ENCODE measurements at places on chromosomes 3 and 15.

DNA sequence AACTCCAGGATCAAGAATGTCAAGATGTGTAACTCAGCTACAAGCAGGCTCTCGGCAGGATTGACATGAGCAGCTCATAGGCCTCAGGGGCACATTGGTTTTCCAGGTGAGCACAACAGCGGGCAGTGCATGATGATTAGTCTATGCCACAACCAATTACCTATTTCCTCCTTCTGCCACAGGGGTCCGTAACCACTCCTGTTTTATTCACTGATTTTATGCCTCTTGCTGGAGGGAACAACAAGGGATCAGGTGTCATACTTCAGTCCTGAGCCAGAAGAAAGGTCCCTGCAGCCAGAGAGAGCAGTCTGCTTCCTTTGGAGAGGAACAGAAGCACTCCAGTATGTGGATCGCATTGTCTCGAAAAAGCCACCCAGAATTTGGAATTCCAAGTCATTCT is 35.1 kb upstream of the PTPRG start:
- no peak for DNase-seq

DNA sequence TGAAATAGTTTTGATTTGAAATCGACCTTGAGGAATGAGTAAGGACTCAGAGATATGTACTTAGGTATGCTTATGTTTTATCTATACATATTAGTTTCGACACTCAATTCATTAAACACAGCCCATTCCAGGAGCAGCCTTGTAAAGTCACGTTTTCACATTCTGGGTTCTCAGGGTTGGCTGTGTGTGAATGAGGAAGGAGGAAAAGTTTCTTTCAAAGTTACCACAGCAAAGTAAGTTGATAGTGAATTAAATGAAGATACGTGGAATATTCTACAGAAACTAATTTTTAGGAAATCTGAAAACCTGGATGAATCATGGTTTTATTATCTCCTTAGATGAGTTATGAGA is 133.5 kb downstream of the C3orf38 start:
- no peak for DNase-seq

DNA sequence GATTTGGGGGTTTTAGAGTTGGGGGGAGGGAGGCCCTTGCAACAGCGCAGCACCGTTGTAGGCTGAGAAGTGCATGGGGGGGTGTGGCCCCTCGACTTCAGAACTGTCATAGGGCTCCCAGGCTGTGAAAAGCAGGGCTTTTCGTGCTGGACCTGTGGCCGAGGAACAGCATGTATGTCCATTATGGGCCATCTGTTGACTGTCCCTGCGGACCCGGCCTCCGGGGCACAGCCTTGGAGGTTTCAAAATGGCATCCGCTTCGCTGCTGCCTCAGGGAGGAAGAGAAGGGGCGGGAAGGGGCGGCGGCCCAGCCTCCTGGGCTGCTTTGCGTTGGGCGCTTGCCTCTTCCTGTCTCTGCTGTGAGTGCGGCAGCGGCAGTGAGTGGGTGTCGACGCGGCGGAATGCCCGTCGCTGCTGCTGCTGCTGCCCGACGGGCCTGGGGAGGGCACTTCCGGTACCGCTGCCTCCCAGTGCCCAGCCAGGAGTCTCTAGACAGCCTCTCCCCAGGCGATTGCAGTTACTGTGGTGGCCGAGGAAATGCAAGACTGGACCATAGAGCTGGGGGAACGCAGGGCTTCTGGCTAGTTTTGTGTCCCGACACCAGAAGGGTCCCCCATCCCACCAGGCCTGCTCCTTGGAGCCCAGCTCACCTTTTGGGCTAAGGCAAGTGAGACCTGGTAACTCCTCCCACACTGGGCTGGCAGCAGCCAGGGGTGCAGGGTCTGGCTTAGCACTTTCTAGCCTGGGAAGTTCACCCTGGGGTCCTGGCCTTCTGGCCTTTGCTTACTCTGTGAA is 1.9 kb downstream of the GNAI2 start:
- DNase-seq: no peak

DNA sequence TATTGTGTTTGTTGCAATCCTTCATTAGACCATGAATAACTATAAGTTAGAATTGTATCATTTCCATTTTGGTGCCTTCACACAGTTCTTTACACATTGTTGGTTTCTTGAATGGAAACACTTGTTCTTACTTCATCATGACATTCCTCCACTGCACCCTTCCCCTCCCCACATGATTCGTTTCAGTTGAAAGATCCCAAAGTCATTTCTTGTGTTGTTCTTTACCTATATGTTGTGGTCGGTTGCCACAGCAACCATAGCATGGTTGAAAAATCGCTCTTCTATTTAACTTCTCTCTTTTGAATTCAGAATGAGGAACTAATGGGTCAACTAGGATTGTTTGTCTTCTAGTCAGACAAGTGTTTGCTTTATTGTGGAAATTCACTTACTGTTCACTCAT is 103.3 kb downstream of the IL1RAP start:
- DNase-seq: no peak

DNA sequence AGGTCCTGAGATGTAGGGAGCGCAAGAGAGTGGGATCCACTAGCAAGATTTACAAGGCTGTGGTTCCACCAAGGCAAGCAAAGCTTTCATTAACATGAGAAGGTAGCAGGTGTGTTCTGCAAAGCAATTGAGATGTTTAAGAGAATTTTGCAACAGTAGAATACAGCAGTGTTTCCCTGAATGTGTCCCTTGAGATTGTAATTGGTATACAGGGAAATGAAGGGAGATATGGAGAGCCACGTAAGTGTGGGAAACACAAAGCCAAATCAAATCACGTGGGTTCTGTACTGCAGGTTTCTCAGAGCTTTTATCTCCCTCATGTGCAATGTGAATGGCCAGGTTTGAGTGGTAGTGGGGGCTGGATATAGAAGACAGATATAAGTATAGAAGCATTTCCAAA is 67.3 kb downstream of the ATG7 start:
- DNase-seq: no peak

- DNase-seq: no peak
Measured at GRCh38 chr3:130442284-130442683, 74.7 kb upstream of the COL6A6 start.

- DNase-seq: no peak
Measured at GRCh38 chr3:64047787-64048186, 24.5 kb upstream of the PSMD6 start.

All from Panc1 (cell line).